NCI-H226 (cell line): ENCODE measurements at places on chromosomes 5 and 9.

- no peak for DNase-seq
Observed at GRCh38 chr5:111731638-111732037, 25.4 kb downstream of the NREP start.

DNA sequence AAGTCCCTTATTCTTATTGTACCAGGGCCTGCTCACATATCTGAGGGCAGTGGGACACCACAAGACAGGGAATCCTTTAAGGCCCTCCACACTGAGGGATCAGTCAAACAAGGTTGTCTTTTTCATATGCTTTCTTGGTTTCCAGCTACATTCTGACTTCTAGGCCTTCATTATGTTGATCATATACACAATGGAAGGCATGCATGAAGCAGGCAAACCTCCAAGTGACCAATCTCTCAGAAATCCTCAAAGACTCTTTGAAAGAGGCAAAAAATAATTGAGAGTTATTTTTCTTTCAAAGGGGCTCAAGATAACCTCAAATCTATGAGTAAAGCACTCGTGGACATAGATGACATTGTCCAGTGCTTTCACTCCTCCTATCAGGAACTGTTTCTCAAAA lies 1195.9 kb upstream of the ACO1 start:
- DNase-seq: no peak

GRCh38 chr5:155270725-155271124 lies 257.2 kb downstream of the KIF4B start:
- no peak for DNase-seq

- no peak for DNase-seq
Observed at GRCh38 chr5:40828690-40829661, 6.0 kb downstream of the RPL37 start.

GRCh38 chr5:177389241-177390169 lies 5.3 kb downstream of the SLC34A1 start:
- DNase-seq: peak; percentile 86
